RWPE1 (cell line): ENCODE measurements at places on chromosomes 4 and X.

- DNase-seq = no peak
Observed at GRCh38 chrX:136725441-136726104, 55.2 kb downstream of the ARHGEF6 start.

GRCh38 chr4:57132743-57133137 is 22.6 kb upstream of the IGFBP7 start:
- no peak for DNase-seq

GRCh38 chrX:142999199-142999701 is 26.5 kb upstream of the SPANXN4 start:
- DNase-seq = no peak

DNA sequence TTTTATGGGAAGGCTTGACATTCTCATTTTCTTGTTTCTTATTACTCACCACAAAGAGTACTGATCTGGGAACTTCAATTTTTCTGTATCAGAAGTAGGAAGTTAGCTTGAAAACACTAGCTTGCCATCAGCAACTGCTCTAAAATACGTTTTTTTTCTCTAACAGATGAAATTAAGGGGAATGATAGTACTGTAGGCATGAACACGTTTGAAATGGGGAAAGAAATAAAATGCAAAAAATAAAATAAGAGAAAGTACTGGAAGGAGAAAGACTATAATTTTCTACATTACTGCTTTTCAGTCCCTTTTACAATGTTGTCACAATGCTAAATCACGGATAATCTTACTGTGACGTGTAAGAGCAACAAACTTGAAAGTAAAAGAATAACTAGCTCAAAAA is 1.5 kb downstream of the RADX start:
- DNase-seq = no peak

DNA sequence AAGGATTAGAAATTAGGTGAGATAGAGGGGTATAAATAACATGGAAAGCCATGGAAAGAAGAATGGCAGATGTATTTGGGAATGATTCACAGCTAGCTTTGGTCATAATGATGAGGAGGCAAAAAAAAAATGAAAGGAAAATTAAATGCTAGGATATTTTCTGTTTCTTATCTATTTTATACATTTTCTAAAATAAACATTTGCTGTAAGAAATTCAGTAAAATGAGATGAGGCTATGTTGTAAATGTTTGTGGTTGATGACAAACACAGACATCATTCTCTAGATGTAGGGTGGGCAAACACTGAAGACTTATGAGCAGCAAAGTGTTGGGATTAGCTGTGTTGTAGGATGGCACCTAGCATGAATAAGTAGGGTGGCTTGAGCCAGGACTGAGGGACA is 407.1 kb downstream of the IL15 start:
- DNase-seq = no peak
